ENCODE measurements at places on chromosomes 2 and 18. TPM values are rescaled to one million over a fixed set of nuclear protein-coding genes. Genes with fewer than 3 reads are reported as not detected.

SFT2D3 gene
- total RNA-seq: 10.0 TPM

KLHL30 gene
- 4.1 TPM for total RNA-seq

HOXD9 gene
- total RNA-seq: 4.4 TPM

FBXO41 gene
- total RNA-seq: 12.0 TPM

TTR gene
- total RNA-seq: not detected

HOXD13 gene
- total RNA-seq: 11.0 TPM
